Lung (tissue), 17 donors: ENCODE measurements at places on chromosomes 7 and 10. TPM values are rescaled to one million over a fixed set of nuclear protein-coding genes. Genes with fewer than 3 reads are reported as not detected.

- no peak overlapping the region for H3K27ac ChIP-seq
- H3K36me3 ChIP-seq = no peaks in the 10 kb centered on the region
- peaks cover 61% of the 10 kb centered on the region for H3K27me3 ChIP-seq
- DNase-seq = no peak
Observed at GRCh38 chr7:29811586-29811985, 5.3 kb downstream of the WIPF3 start.

FAM25C gene
- total RNA-seq = not detected

GRCh38 chr7:68684246-68684839 is 913.9 kb upstream of the AUTS2 start:
- no peaks in the 10 kb centered on the region for H3K4me1 ChIP-seq
- no peaks in the 10 kb centered on the region for H3K36me3 ChIP-seq
- DNase-seq = no peak

NDUFB2 gene
- total RNA-seq = 52.3 TPM

NAT16 gene
- total RNA-seq = not detected

- peak overlapping the region; percentile 36 for H3K4me3 ChIP-seq
- peaks cover 5% of the 10 kb centered on the region for H3K27me3 ChIP-seq
- peak; percentile 21 for DNase-seq
Observed at GRCh38 chr7:151632750-151633515, 113.2 kb upstream of the RHEB start.

DNA sequence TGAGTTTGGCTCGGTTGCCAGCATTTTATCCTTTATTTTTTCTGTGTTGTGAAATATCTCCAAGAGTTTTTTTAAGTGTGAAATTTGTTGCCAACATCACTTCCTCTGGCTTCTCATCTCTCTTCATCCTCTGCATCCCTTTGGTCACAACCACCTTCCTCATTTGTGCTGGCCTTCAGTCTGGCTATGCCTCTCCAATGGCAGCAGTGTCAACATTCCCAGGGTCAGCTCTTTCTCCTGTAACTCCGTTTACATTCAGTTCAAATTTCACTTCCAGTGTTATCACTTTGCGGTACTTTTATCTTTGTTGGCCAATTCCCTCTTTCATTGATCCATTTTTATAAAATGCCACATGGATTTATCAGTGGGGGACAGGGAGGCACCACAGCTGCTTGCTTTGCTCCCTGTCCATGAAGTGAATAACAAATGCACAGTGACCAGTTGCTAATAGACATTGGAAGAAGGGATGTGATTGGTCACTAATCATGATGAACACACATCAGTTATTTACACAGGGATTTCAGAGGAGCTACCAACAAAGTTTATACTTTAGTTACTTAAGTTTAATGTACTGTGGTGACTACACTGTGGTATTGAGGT is 311.4 kb upstream of the LRGUK start:
- no peak overlapping the region for H3K27ac ChIP-seq
- H3K4me1 ChIP-seq = no peaks in the 10 kb centered on the region
- no peaks in the 10 kb centered on the region for H3K36me3 ChIP-seq
- no peak for DNase-seq
- H3K4me3 ChIP-seq = no peak overlapping the region

DNA sequence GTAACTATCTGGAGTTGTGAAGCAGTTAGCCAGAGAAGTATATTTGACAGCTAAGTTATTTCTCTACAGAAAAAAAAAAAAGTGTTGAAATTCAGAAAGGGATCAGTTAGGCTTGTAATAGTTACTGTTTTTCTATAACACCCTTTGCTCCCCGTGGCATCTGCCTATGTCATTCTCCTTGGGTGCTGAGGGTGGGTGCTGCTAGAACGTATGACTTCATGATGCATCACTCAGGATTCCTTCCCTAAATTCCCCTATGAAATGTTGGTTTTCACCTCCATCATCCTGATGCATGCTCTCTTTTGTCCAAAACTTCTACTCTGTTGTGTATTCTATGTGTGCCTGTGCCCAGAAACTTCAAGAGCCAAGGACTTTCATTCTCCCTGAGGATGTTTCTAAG is 536.4 kb downstream of the GRM8 start:
- no peaks in the 10 kb centered on the region for H3K36me3 ChIP-seq
- no peak for DNase-seq
- H3K27me3 ChIP-seq = no peaks in the 10 kb centered on the region
- no peak overlapping the region for H3K27ac ChIP-seq
- no peaks in the 10 kb centered on the region for H3K4me1 ChIP-seq

DNA sequence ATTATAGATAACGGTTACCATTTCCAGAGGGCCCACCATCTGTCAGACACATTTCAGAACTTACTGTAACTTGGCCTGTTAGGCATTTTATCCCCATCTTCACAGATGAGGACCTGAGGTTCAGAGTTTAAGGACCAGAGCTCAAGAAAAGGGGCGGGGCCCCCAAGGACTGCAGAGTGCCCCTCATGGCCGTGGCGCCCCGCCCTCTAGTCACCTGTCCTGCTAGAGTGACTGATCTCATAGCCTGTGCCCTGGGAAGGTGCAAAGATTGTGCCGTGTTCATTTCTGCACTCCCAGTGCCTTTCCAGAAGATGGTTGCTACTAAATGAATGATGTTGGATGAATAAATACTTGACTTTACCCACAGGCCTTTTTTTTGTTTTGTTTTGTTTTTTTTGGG is 107.0 kb downstream of the XRCC2 start:
- H3K4me3 ChIP-seq = no peak overlapping the region
- DNase-seq = no peak
- H3K36me3 ChIP-seq = no peaks in the 10 kb centered on the region
- no peaks in the 10 kb centered on the region for H3K4me1 ChIP-seq
- no peaks in the 10 kb centered on the region for H3K27me3 ChIP-seq

GRCh38 chr7:31785101-31785500 is 98.1 kb downstream of the PPP1R17 start:
- H3K27me3 ChIP-seq = no peaks in the 10 kb centered on the region
- H3K4me3 ChIP-seq = no peak overlapping the region
- no peak overlapping the region for H3K27ac ChIP-seq
- H3K4me1 ChIP-seq = no peaks in the 10 kb centered on the region

C10orf71 gene
- total RNA-seq = not detected

DNA sequence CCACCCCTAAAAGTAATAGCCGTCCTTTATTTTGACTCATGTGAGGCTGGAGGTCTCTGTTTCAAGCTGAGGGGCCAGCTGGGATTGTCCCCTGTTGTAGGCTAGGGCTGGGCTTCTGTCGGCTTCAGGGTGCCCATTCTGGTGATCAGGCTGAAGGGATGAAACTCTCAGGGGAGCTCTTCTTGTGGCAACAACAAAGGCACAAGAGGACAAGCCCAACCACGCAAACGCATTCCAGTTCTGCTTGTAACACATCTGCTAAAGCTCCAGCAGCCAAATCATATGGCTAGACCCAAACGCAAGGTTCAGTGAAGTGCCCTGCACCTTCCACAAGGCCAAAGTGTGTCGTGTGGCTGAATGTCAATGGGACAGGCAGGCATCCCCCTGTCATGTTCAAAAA is 405.7 kb downstream of the INHBA start:
- H3K36me3 ChIP-seq = no peaks in the 10 kb centered on the region
- no peak for DNase-seq
- H3K27ac ChIP-seq = no peak overlapping the region
- no peak overlapping the region for H3K4me3 ChIP-seq

ITPRID1 gene
- 2.4 TPM for total RNA-seq

DNA sequence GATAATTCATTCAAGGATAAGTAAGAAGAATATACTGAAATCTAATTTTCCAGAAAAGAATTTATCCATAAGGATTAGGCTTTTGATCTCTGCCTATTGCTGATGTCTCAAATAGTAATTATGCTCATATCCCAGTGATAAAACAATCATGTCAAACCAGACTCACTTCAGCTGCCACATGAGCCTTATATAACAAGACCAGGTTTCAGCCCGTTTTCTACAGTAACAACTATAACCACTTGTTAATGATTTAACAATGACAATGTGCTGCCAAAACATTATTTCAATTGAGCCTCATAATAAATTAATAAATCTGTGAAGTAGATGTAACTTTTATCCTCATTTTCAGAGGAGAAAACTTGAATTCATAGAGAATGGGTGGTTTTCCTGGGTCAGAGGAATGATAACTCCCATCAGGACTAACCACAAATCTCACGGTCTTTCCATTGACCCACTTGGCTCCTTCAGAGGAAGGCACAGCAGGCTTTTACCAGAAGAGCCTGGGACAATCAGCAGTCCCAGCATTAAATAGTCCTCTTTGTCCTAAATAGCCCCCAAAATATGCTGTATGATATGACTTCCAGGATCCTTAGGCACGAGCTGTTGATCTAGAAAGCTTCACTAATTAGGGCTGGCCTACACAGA is 42.5 kb upstream of the SLIT1 start:
- no peak overlapping the region for H3K4me3 ChIP-seq
- no peaks in the 10 kb centered on the region for H3K4me1 ChIP-seq
- H3K27me3 ChIP-seq = no peaks in the 10 kb centered on the region
- no peak overlapping the region for H3K27ac ChIP-seq
- H3K36me3 ChIP-seq = peaks cover 16% of the 10 kb centered on the region
- no peak for DNase-seq

- H3K27ac ChIP-seq = no peak overlapping the region
- H3K27me3 ChIP-seq = no peaks in the 10 kb centered on the region
- no peaks in the 10 kb centered on the region for H3K36me3 ChIP-seq
Observed at GRCh38 chr10:18737236-18737635, 78.0 kb downstream of the ARL5B start.

GRCh38 chr10:43257347-43258210 is 9.3 kb downstream of the RASGEF1A start:
- no peak overlapping the region for H3K4me3 ChIP-seq
- no peak for DNase-seq
- no peaks in the 10 kb centered on the region for H3K27me3 ChIP-seq

DNA sequence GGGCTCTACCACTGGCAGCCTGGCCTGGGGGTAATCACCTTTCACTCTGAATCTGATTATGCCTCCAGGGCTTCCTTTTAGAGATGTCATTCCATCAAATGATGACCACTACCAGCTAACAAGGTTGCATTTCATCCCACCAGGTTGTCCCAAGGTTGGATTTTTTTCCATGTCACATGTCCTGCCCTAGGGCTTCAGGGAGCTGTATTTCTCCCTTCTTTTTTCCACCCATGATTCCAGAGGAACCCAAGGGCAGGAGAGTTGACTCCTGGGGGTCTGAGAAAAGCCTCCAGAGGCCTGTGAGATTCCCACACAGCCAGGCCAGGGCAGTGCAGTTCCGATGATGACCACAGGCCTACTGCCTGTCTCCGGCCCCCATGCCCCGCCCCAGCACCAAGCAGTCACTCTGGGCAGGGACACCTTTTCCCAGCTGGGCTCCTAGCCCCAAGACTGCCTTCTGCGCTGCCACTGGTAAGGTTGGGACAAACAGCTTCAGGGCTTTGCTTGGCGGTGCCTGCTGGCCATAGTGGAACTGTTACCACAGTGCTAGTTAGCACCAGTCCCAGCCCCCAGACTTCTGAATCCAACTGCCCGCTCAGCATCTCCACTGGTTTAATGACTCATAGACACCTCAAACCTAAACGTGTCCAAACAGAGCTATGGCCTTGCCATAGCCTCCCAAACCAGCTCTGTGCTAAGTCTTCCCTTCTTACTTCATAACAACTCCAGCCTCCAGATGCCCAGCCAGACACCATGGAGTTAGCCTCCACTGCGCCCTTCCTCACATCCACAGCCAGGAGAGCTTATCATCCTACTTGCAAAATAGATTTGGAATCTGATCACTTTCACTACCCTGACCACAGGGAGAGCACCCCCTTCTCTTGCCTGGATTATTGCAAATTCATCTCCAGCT is 133.7 kb downstream of the ARHGAP22 start:
- DNase-seq = no peak
- H3K36me3 ChIP-seq = no peaks in the 10 kb centered on the region
- H3K4me3 ChIP-seq = no peak overlapping the region
- no peak overlapping the region for H3K27ac ChIP-seq
- no peaks in the 10 kb centered on the region for H3K27me3 ChIP-seq

DNA sequence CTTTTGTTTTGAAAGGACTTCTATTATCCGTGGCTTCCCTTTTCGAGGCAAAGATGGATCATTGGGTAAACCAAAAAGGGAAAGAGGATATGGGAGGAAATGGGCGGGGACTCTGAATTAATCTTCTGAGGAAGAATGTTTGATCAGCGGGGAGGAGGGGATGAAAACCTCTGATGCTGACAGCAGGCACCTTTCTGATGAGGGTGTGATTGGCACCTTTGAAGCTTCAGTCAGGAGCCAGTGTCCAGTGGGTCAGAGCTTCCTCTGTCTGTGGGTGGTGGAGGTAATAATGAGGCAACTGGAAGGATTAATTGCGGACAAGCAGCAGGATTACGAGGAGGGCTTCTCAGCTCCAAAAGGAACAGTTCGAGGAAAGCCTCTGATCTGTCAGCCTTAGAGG is 877.6 kb downstream of the LRMDA start:
- peaks cover under 1% of the 10 kb centered on the region for H3K4me1 ChIP-seq
- H3K27me3 ChIP-seq = no peaks in the 10 kb centered on the region
- no peak overlapping the region for H3K4me3 ChIP-seq
- H3K36me3 ChIP-seq = no peaks in the 10 kb centered on the region
- no peak overlapping the region for H3K27ac ChIP-seq

PILRA gene
- total RNA-seq = 9.9 TPM

- H3K27ac ChIP-seq = peak overlapping the region; percentile 53
- no peak overlapping the region for H3K4me3 ChIP-seq
- H3K36me3 ChIP-seq = no peaks in the 10 kb centered on the region
Observed at GRCh38 chr7:121020249-121020988, 31.9 kb downstream of the CPED1 start.

- DNase-seq = peak; percentile 92
- no peaks in the 10 kb centered on the region for H3K4me1 ChIP-seq
- no peaks in the 10 kb centered on the region for H3K36me3 ChIP-seq
Observed at GRCh38 chr7:94190599-94191061, 186.5 kb upstream of the BET1 start.

DNA sequence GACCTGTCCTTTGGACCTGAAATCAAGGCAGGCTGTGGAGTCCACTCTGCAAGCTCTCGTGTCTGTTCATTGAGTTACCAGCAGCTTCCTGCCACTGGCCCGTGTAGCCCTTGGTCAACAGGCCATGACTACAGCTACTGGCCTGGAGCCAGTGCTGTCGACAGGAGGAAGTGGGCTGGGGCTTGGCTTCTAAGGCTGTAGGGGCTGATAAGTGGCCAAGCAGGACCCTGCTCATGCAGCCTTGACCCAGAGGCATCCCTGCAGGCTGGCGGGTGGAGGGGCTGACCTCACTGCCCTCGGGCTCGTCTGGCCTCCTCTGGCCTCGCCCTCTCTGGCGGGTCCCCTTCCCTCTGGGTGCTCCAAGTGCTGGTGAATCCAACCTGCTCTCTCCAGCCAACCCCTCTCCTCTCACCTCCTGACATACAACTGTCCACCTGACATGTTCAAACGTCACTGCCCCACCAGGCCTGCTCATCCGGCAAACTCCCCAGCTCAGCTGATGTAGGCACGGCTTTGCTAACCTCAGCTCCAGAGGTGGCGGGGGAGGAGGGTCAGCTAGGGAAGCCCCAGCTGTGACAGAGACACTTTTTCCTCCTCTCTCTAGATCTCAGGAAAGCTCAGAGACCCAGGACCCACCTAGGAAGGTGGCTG is 188.6 kb upstream of the LYZL2 start:
- H3K4me3 ChIP-seq = no peak overlapping the region
- peak overlapping the region; percentile 10 for H3K27ac ChIP-seq
- H3K27me3 ChIP-seq = no peaks in the 10 kb centered on the region
- no peaks in the 10 kb centered on the region for H3K36me3 ChIP-seq
- peaks cover 47% of the 10 kb centered on the region for H3K4me1 ChIP-seq

- no peak overlapping the region for H3K4me3 ChIP-seq
- H3K4me1 ChIP-seq = peaks cover 28% of the 10 kb centered on the region
- DNase-seq = no peak
- H3K36me3 ChIP-seq = no peaks in the 10 kb centered on the region
Observed at GRCh38 chr7:92806496-92806895, 29.9 kb downstream of the CDK6 start.

HIP1 gene
- total RNA-seq = 28.3 TPM
